CD4-positive, alpha-beta T cell treated with Interleukin-4 for 4 hours (primary cell): ENCODE measurements at places on chromosomes 2 and 18.
A peak's percentile ranks its signal among the peaks of the same experiment; 100 is the strongest.

DNA sequence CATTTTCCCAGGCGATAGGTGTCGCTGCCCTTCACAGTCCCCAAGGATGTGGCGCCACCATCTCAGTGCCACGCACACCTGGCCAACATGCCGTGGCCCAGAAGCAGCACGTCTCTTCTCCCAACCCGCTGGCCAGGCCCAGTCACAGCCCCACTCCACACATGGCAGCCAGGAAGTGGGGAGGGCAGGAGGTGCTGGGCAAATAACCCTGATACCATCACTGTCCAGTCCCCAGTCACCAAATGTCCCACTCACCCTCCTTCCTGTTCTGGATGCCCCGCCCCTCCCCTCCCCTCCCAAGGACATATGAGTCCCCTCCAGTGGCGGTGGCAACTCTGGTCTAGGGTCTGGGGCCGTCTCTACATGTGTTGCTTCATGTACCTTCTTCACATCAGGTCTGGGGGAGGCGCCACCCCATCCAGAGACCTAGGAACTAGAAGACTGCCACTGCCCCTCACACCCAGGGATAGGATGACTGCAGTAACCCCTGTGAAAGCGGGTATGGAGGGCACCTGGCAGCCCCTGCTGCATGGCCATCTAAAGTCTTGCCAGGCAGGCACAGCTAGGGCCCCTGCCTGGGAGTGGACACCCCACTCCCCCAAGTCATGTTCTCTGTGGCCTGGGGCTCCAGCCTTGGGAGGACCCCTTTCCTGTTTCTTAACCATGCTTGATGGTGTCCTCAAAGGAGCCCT, 7.3 kb upstream of the CAPN10 start:
- DNase-seq: no peak

- no peak for DNase-seq
Measured at GRCh38 chr2:128838244-128838643, 519.6 kb upstream of the HS6ST1 start.

DNA sequence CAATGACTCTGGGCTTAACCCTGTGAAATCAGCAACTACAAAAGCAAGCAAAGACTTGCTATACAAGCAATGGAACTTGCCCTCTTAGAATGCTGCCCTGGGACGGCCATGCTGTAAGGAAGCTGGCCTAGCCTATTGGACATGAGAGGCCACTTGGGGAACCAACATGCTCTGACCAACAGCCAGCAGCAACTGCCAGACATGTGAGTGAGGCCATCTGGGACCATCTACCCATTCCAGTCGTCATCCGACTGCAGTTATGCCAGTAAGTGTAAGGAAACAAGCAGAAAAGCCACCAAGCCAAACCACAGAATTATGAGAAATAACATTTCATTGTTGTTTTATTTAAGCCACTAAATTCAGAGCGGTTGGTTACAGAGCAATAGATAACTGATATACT, 40.9 kb downstream of the CLASP1 start:
- no peak for DNase-seq

DNA sequence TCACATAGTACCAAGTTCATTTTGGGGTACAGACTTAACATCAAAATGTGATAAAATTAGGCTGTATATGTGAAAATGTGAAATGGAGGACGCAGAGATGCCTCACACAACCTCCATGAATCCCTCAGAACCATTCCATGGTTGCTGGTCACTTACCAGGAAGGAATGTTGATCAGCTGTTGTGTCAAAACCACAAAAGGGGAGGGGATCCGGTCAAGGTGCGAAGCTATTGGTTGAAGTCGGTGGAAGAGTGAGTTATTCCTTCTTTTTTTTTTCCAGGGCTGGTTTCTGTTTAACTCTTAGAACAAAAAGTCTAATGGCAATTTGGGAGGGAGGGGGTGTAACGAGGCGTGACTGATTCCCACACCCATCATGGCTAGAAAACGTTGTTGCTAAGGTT, 32.3 kb upstream of the REG3A start:
- no peak for DNase-seq

- no peak for DNase-seq
Measured at GRCh38 chr18:66077066-66077465, 326.3 kb downstream of the CDH7 start.

DNA sequence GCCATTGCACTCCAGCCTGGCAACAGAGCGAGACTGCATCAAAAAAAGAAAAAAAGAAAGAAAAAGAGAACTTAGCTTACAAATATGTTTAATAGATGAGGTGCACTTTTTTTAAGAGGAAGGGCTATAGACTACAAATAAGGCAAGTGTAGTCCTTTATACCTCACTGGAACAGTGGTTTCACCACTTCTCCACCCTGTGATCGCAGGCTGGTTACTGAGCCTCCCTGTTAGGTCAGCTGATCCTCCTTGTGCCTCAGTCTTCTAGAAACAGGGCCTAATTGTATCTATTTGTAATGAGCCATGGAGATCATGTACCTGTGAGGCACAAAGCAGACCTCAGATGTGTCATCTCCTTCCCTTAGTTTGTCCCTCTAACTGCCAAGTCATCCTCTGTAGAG, 4.5 kb downstream of the CXCR2 start:
- peak; percentile 11 for DNase-seq

- no peak for DNase-seq
Measured at GRCh38 chr2:219278655-219279150, 463 bp upstream of the DNAJB2 start.

- DNase-seq: no peak
Measured at GRCh38 chr2:128316777-128317180, 1.9 kb downstream of the HS6ST1 start.

GRCh38 chr18:58905777-58906428, 41.2 kb downstream of the ZNF532 start:
- DNase-seq: no peak

GRCh38 chr2:172095905-172096625, 6.6 kb downstream of the DLX2 start:
- DNase-seq: no peak

DNA sequence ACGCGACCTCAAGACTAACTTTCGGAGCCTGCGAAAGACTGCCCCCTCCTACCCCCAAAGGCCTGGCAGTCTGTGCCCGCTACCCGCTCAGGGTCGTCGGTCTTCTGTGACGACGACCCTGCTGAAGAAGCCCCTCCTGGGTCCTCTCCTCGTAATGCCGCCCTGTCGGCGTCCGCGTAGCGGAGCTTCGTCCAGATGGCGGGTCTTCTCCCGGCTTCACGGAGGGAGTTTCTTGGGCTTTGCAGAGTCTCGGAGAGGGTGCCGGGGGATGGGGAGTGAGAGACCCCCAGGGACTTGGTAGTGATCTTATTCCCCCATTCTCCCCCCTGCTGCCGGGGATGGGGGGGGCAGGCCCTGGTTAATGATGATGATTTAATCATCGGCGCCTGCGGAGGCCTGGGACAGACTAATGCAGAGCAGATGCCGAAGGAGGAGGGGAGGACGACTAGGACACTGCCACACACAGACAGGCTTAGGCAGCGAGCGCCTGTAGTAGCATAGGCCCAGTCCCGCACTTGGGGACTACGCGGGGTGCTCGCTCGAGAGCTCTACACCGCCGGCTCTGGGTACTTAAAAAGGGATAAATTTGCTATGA, 528 bp upstream of the PCGF1 start:
- DNase-seq: no peak

DNA sequence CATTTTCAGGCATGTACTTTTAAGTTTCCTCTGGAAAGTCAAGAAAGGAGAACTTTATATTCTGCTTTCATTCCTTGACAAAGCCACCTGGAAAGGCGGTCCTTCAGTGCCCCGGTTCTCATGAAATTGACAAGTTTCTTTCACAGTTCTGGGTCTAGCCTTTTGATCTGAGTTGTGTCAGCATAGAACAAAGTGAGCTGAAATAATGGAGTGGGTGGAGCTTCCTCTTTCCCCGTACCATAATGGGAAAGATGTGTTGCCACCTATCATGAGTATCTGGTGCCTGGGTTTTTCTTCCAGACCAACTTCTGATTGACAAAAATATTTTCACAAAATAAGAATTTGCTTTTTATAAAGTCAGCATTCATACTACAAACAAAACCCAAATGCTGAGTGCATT, 49.3 kb downstream of the PTRHD1 start:
- peak; percentile 8 for DNase-seq

DNA sequence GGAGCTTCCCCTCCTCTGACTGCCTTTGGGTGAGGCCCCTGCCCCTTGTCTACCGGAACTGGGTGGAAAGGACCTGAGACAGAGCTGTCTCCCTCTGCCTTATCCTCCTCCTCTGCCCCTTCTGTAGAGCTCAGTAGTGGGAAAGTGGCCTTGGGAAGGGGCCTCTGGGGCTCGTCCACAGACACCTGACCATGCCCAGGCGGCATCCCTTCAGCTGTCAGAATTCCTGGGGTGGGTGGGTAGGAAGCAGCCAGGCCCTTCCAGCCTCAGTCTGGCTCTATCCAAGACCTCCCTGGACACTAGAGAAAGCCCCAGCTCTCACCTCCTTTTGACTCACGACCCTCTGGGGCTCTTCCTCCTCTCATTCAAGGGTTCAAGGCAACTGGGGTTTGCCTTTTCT, 35.6 kb downstream of the B3GNT2 start:
- DNase-seq: no peak

- peak; percentile 31 for DNase-seq
Measured at GRCh38 chr2:111100765-111101162, 19.9 kb upstream of the BCL2L11 start.

- no peak for DNase-seq
Measured at GRCh38 chr2:33655626-33656320, 56.7 kb upstream of the FAM98A start.

DNA sequence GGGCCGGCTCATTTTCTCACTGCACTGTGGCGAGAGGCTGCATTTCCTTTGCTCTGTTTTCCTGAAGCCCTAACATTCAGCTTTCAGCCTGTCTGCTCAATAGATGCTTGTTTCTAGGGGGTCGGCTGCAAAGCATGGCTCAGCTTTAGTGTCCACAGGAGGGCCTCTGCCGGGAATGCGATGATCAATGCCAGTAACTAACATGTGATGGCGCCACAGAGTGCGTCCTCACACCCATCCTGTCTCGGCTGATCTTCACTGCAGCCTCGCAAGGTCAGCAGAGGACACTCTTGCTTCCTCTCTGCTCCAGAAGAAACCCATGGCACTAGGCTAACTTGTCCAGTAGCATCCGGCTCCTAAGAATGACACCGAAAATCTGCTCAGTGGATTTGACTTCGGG, 156.4 kb upstream of the PXDN start:
- DNase-seq: no peak

GRCh38 chr18:45688833-45689232, 35.1 kb upstream of the SLC14A1 start:
- DNase-seq: peak; percentile 76

GRCh38 chr2:26764078-26764887, at the start of gene SLC35F6:
SLC35F6 (plus strand) TSS chr2:26764284; CDS start chr2:26764350, 66 bp downstream.
- peak; percentile 72 for DNase-seq

DNA sequence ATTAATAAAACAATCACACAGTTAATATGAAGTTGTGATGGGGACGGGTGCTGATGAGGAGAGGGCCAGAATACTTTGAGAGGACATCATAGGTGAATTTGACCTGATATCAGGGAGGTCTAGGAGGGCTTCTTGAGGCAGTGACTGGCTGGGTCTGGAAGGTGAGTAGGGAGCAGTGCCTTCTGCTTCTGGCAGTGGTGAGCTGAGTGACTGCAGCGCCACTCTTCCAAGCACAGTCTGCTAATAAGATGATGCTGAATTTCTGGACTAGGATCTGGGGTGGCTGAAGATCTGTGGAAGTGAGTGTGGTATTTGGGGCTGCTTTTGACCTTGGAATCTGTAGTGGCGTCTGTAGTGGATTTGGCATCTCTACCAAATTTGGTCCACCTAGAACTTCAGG, 5.5 kb downstream of the DGKD start:
- no peak for DNase-seq

GRCh38 chr18:48655508-48655907, 116.7 kb downstream of the CTIF start:
- DNase-seq: no peak

DNA sequence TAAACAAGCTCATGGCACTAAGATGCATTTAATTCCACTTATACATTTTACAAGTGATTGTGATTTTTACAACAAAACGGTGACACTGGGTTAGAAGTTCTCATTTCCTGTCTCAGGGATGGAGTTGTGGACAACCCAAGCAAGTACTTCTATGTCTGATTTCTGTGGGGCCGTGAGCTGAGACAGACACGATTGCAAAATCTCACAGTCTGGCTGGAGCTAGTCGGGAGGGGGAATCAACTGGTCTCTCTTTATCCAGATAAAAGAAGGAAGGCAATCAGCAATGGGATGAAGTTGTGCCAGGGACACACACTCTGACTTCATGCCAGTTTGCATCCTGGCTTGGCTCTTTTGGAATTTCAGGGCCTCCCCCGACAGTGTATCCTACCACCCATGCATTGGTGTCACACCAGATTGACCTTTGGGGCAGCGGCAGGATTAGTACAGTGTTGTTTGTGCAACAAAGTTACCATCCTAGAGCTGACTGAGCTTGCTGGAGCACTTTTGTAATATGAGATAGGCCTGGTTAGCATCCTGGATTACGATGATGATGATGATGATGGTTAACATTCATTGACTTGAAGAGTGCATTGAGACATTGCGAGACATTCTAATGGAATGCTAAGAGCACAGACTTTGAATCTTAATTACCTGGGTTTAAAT, 98.8 kb downstream of the CTAGE1 start:
- no peak for DNase-seq

DNA sequence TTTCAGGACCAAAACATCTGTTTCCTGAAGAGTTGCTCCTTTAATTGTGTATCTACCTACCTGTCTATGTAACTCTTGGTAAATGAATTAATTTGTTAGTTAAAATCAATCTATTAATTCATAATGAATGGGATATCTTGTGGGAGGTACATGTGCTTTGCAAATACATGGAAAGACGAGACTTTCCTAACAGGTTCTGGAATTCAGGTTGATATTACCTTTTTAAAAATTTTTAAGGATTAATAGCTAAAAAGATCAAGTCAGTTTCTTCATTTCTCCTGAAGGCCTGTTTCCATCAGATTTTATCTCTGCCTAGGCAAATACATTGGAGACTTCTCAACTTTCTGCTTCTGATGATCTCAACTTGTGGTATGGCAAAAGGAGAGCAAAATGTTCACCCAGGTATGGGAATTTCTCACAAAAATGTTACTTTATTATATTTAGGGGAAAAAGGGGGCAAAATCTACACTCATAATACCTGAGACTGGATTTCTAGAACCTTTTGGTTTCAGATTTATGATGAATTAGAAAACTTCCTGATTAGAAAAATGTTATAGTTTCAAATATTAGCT, 7.4 kb downstream of the TFPI start:
- no peak for DNase-seq

- peak; percentile 20 for DNase-seq
Measured at GRCh38 chr2:54899576-54900200, 150.6 kb downstream of the RTN4 start.

DNA sequence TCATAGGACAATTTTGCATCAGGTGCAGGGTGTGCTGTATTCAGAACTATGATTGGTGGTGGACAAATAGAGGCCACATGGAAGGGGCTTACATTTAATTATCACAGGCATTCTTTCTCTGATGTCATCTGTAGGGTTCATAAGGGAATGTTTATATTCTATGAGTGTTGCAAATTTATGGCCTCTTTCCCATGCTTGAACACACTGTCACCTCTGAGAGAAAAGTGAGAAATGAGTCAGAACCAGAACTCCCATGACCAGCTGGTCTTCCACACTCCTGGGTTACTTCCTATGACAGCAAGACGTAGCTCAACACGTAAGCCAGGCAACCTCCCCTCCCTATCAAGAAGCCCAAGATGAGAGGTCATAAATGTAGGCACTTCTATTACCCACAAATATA, 310.8 kb downstream of the PIEZO2 start:
- DNase-seq: no peak
